ENCODE measurements at places on chromosomes 6 and 20.

DNA sequence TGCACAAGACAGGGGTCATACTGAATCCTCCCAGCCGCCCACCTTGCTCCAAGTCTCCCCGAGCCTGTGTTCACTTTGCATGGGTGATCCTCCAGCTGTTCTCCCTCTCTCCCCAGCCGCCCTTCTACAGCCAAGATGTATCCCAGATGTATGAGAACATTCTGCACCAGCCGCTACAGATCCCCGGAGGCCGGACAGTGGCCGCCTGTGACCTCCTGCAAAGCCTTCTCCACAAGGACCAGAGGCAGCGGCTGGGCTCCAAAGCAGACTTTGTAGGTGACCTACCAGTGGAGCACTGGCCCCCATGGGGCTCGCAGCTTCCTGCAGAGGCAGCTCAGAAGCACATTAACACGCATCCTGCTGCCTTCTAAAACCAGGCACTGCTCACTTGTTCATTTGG, 14.6 kb upstream of the IFT52 start:
- DNase-seq = no peak

- no peak for DNase-seq
Measured at GRCh38 chr6:32082935-32083334, 26.2 kb downstream of the TNXB start.

- no peak for DNase-seq
Measured at GRCh38 chr6:90003069-90003795, 109.0 kb downstream of the GJA10 start.

- no peak for DNase-seq
Measured at GRCh38 chr20:46416421-46416820, 10.0 kb upstream of the ELMO2 start.

DNA sequence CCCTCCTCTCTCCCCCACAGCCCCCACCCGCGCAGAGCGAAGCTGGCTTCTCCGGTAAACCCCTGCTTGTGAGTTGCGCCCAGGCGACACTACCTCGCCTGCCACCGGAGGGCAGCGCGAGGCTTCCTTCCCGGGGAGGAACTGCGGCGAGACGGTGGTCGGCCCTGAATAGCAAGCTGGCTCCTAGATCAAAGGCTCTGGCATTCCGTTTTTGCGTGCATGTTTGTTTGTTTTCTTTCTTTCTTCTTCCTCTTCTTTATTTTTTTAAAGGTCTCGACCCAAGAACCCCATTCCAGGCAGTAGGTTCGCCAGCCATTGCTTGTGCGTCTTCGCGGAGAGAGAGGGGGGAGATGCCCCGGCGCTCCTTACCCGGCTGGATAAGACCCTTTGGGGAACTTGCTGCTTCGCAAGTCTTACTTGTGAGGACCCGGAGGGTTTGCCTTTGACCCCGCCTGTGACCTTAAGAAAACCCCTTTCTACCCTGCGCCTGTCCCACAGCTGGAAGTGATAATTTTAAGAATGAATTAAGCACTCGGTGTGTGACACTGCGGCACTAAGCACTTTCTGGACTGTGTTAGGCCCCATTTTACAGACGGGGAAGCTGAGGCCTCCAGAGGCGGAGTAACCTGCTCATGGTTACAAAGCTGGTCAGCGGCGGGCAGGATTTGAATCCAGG, 92.7 kb upstream of the SIRPA start:
- no peak for DNase-seq

Measured in NCI-H2081 treated with DMSO at 0.1 percent for 48 hours (cell line).